ENCODE measurements at places on chromosomes 2 and 18.

DNA sequence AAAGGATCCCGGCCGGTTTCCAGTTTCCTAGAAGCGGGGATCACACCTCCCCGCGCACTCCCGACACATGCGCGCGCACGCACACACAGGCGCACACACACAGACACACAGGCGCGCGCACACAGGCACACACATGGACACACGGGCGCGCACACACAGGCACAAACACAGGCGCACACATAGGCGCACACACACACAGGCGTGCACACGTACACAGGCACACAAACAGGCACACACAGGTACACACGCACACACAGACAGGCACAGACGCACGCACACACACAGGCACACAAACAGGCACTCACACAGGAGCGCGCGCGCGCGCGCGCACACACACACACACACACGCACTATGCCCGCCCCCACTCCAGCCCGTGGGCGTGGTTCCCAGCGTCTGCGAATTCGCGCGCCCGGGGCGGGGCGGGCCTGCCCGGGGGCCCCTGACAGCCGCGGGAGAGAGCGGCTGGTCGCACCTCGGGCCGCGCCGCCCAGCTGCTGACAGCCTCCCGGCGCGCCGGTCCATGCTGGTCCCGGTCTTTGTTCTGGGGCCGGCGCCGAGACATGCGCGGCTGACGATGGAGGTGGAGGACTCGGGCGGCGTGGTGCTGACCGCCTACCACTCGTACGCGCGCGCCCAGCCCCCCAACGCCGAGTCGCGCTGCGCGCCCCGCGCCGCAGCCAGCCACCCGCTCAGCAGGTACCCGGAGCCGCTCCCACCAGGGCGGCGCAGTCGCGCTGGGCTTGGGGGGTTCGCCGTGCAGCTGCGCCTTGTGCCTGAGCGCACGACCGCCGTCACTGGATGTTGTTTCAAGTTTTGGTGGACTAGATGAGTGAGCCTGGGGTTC, at the start of gene ARHGAP28:
ARHGAP28 (plus strand) TSS at position 470 of the 845 bp plus-strand sequence; CDS start at position 576, 106 bp downstream.
- no peak for ATAC-seq

GRCh38 chr2:3130889-3131635, 246.6 kb downstream of the EIPR1 start:
- no peak for ATAC-seq

- ATAC-seq = peak; percentile 63
Measured at GRCh38 chr2:28958689-28959088, 22.4 kb upstream of the TOGARAM2 start.

DNA sequence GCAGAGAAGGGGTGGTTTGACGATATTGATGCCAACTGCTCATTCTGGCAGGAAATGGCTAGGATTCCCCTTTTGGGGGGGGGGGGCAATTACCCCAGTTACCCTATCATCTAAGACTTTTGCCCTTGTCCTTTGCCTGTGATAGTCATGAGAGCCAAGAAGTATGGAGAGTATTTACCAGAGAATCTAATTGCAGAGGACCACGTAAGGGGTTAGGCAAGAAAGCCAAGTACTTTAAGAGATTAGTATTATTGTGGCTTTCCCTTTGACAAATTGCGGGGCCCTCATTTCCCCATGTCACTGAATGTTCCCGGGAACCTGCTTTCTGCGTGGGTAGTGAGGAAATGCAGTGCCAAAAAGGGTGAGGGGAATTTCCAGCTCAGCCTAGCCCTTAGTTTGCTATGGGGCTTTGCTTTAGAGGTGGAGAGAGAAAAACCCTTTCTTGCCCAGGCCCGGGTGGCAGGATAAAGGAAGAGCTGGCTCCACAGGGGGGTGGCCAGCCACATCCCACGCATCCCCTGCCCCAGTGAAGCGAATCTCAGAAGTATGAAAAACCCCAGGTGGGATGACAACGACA, 1.5 kb downstream of the AQP4 start:
- ATAC-seq = no peak

DNA sequence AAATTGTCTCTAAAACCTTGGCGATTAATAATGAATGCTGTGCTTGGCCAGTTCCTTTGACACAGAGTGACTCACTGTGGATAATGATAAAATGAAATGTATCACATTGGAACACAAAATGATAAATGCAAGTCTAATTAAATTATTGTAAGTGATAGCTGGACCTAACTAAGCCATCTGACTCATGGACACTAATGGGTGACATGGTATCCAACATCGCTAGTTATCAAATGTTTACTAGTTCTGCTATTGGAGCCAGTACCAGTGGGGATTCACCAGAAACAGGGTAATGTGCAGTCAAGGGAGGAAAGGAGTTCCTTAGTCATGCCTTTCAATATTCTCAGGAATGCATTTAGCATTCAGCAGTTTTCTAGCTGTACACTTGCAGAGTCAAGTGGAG, 736.3 kb upstream of the ACVR2A start:
- no peak for ATAC-seq

GRCh38 chr18:74868461-74868860, 270.8 kb downstream of the ZNF407 start:
- ATAC-seq = no peak

- peak; percentile 55 for ATAC-seq
Measured at GRCh38 chr18:813172-814071, 1.4 kb upstream of the YES1 start.

Measured in activated CD4-positive, CD25-positive, alpha-beta regulatory T cell treated with anti-CD3 and anti-CD28 coated beads, Interleukin-2, amount 50 U/mL, for 24 hours (primary cell).